ENCODE measurements at places on chromosomes 16 and 17. TPM values are rescaled to one million over a fixed set of nuclear protein-coding genes. Genes with fewer than 3 reads are reported as not detected.
A peak's percentile ranks its signal among the peaks of the same experiment; 100 is the strongest.

KRT15 gene
- 0.87 TPM for total RNA-seq

- no peak overlapping the region for H3K4me3 ChIP-seq
- H3K4me1 ChIP-seq, result peaks cover 5% of the 10 kb centered on the region
- peak; percentile 36 for DNase-seq
- no peaks in the 10 kb centered on the region for H3K27me3 ChIP-seq
Observed at GRCh38 chr17:42055496-42055895, 5.1 kb upstream of the C17orf113 start.

DNA sequence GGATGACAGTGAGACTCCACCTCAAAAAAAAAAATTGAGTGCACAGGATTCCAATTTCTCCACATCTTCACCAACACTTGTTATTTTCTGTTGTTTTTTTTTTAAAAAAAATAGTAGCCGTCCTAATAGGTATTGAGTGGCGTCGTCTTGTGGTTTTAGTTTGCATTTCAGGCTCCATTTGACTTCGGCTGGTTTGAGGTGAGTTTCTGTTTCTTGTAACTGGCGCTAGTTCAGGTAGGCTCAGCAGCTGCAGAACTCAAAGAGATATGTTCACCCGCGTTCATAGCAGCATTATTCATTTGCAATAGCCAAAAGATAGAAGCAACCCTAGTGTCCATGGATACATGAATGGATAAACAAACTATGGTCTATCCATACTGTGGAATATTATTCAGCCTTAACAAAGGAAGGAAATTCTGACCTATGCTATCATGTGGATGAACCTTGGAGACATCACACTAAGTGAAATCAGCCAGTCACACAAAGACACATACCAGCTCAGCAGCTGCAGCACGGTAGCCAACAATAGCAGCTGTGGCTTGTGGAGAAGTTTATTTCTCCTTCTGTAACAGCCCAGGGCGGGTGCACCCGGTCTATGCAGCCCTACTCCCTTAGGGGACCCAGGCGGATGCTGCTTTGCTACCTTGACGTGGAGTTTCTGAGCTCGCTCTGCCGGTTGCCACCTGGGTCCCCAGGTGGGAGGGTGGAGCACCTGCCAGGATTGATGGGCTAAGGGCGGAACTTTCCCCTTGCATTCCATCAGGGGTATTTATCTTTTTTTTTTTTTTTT, 44.9 kb downstream of the TMEM235 start:
- no peaks in the 10 kb centered on the region for H3K4me1 ChIP-seq

GRCh38 chr17:48909783-48910182, 1.6 kb downstream of the UBE2Z start:
- H3K27ac ChIP-seq, result no peak overlapping the region
- H3K36me3 ChIP-seq, result peaks cover 51% of the 10 kb centered on the region
- peak overlapping the region; percentile 89 for H3K4me3 ChIP-seq

DNA sequence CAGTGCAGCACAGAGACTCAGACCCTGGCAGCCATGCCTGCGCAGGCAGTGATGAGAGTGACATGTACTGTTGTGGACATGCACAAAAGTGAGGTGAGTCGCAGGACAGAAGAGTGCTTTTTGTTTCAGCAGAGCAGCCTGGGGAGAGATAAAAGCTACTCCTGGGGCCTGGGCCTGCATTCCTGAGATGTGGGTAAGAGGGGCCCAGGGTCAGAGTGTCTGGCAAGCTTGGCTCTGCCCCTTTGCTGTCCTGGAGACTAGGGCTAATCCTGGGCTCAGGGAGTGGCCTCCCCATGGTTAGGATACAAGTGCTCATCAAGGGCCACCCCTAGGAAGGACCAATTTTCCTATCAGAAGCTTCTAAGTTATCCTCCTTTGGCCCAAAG, 4.8 kb upstream of the ERBB2 start:
- peaks cover 21% of the 10 kb centered on the region for H3K4me1 ChIP-seq
- peaks cover 4% of the 10 kb centered on the region for H3K36me3 ChIP-seq
- no peak for DNase-seq
- H3K27ac ChIP-seq, result no peak overlapping the region

- H3K4me1 ChIP-seq, result peaks cover 10% of the 10 kb centered on the region
- peaks cover 14% of the 10 kb centered on the region for H3K36me3 ChIP-seq
- H3K27ac ChIP-seq, result no peak overlapping the region
- peaks cover 8% of the 10 kb centered on the region for H3K27me3 ChIP-seq
- peak overlapping the region; percentile 87 for H3K4me3 ChIP-seq
Observed at GRCh38 chr17:40100669-40101366, 429 bp upstream of the NR1D1 start.

Measured in H9 (cell line).